ENCODE measurements at places on chromosomes 3 and 15.

GRCh38 chr3:108757404-108757982 is at the start of gene RETNLB:
Gene RETNLB (minus strand): TSS chr3:108757410. CDS start chr3:108757185, 225 bp downstream.
- no peak for DNase-seq

- no peak for DNase-seq
These were observed 2.1 kb downstream of the ALDH1A3 start for GRCh38 chr15:100881573-100882336.

DNA sequence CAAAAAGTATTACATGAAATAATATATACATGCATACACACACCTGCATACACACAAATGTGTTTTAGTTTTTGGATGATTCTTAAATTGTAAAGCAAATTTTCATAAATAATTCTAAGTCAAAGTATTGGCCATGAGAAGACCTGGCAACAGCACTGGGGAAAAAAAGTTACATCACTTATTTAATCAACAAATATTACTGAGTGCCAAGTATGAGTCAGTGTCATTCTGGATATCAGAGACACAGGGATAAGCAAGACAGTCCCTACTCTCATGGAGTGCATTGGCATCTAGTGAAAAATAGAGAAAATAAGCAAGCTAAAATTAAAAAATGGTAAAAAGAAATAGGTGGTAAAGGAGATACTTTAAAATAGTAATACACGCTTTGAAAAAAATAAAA is 29.4 kb upstream of the GUCA1C start:
- no peak for DNase-seq

DNA sequence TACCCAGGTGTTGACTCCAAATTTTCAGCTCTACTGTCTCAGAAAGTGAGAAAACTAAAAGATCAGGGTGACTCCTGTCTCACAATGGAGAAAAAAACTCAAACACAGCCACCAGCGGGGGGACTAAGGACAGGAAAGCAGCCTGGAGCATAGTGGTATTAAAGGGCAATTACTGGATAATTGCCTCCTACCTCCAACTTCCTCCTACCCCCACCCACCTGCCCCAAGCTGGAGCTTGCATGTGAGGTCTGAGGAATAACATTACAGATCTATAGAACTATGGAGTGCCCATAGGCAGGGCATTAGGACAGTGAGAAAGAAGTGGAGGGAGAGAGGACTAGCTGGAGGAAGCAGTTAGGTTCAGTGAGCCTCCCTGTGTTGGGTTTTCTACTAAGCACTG is 2.7 kb upstream of the PCCB start:
- no peak for DNase-seq

DNA sequence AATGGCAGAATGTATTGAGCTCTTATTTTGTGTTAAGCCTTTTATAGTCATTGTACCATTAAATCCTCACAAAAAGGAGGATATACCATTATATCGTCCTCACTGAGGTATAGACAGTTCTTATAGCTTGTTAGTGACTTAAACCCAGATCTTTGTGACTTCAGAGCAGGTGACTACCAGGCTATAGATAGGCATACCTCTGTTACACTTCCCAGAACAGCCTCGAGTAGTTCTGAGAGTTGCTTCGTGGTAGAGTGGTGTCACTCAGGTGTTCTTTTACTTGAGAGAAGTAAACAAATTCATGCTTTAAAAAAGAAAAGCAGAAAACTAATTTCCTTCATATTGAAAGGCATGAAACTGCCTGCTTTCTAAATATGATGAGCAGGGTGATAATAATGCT is 59.9 kb downstream of the SEC22A start:
- no peak for DNase-seq

All from frontal cortex (tissue), 4 donors.